ENCODE measurements at places on chromosomes 11 and 22.

DNA sequence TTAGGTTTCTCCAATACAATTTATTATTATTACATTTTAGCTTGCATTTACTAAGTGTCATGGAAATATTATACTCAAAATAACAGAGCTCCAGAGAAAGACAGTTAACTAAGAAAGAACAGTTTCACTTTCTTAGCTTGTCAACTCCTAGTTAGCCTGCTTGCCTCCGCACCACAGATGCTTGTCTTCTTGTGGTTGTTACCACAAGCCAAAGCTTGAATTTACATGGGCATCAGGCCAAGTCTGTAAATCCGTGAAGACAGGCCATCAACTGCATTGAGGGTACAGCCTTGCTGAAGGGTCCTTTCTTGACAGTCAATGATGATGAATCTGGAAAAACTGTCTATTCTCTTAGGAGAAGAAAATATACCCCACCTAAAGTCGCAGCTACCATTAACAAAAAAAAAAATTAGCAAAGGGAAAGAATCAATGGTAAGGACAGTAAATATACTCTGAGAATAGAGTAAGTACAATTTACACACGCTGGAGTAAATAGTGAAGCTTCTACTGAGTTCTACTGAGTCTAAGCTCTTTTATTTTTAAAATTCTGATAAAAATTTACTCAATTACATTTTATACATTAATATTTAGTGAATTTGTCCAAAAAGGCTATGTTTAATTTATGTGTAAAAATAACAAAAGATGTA, 15.6 kb upstream of the DENND5A start:
- peak; percentile 38 for DNase-seq

- no peak for DNase-seq
These were observed 2.2 kb upstream of the SLC16A8 start for GRCh38 chr22:38086001-38086845.

DNA sequence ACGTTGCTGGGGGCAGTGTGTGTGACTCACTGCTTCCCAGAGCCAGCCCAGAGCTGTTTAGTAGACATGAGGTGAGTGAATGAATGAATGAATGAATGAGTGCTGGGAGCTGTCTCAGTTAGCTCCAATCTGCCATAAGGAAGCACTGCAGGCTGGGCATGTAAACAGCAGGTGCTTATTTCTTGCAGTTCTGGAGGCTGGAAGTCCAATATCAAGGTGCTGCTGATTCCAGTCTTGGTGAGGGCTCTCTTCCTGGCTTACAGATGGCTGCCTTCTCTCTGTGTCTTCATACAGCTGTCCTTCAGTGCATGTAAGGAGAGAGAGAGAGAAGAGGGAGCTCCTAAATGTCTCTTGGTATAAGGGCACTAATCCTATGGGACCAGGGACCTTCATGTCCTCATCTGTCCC, 4.1 kb downstream of the C11orf21 start:
- no peak for DNase-seq

- no peak for DNase-seq
These were observed 86.6 kb downstream of the DGCR2 start for GRCh38 chr22:19035474-19036228.

GRCh38 chr11:133902506-133902905, 54.3 kb downstream of the IGSF9B start:
- DNase-seq = no peak

- no peak for DNase-seq
These were observed 729 bp upstream of the CHKB start for GRCh38 chr22:50583294-50583861.

DNA sequence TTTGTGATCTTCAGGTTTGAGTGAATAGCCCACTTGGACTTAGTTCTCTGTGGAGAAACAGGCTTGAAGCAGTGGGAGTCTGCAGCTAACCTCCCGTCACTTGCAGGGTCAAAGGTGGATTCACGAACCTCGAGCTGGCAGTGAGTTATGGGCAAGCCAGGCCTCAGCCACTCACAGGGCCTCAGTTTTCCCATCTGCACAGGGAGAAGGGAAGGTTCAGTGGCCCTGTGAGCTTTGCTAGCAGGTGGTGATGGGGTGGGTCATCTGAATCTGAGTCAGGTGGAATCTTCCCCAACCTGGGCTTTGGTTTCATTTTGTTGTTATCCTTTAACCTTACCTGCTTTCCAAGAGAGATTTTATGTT, 86.6 kb upstream of the GRIK4 start:
- DNase-seq = no peak

- DNase-seq = no peak
These were observed 33.1 kb upstream of the CARD16 start for GRCh38 chr11:105078283-105078682.

- DNase-seq = no peak
These were observed 4.7 kb upstream of the ANGPTL5 start for GRCh38 chr11:101920992-101921391.

DNA sequence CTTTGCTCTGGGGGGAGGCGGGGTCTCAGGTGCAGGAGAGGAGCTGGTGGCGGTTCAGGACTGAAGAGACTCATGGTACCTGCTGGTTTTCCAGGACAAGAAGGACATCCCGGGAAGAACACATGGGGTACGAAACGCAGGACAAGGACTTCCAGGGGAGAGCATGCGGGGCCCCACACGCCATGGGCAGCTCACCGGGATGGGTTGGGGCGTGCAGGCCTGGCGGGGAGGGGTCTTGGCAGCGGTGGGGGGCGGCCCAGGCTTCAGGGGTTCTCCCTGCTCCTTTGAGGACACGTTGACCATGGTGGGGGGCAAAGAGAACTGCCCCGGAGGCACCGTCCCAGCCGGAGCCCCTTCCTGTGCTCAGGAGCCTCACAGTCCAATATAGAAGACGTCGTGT, 673.2 kb downstream of the BRD1 start:
- DNase-seq = no peak

All from stimulated activated CD4-positive, alpha-beta T cell treated with anti-CD3 and anti-CD28 coated beads, Interleukin-1b, Interleukin-23, amount 100 ng/mL, for 24 hours (primary cell).